GM12865 (cell line): ENCODE measurements at places on chromosomes 1 and 21.

- DNase-seq = peak; percentile 7
These were observed 429.6 kb downstream of the HLX start for GRCh38 chr1:221308534-221309511.

- DNase-seq = peak; percentile 87
These were observed 101.5 kb upstream of the RUNX3 start for GRCh38 chr1:25031601-25031965.

DNA sequence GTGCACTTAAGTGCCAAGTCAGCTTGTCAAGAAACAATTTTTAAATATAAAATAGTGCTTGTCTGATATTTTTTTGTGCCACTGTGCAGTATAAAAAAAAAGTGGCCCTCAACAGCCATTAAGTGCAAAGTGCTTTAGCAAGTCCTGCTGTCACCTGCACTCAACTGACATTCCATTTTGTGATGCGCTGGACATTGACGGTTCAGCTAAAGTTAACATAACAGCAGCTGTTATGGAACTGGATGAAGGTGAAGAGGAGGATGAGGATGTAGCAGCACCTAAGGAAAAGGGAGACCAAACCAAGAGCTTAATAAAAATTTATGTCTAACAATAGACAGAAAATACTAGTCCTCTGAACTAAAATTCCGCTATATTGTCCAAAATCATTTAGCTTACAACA lies 7.3 kb upstream of the RBM34 start:
- DNase-seq = no peak

- no peak for DNase-seq
These were observed 83.0 kb downstream of the LEPR start for GRCh38 chr1:65503427-65503826.

GRCh38 chr21:18148401-18148800 lies 96.2 kb upstream of the CHODL start:
- no peak for DNase-seq

- no peak for DNase-seq
These were observed 4.8 kb upstream of the MUTYH start for GRCh38 chr1:45345014-45345413.

DNA sequence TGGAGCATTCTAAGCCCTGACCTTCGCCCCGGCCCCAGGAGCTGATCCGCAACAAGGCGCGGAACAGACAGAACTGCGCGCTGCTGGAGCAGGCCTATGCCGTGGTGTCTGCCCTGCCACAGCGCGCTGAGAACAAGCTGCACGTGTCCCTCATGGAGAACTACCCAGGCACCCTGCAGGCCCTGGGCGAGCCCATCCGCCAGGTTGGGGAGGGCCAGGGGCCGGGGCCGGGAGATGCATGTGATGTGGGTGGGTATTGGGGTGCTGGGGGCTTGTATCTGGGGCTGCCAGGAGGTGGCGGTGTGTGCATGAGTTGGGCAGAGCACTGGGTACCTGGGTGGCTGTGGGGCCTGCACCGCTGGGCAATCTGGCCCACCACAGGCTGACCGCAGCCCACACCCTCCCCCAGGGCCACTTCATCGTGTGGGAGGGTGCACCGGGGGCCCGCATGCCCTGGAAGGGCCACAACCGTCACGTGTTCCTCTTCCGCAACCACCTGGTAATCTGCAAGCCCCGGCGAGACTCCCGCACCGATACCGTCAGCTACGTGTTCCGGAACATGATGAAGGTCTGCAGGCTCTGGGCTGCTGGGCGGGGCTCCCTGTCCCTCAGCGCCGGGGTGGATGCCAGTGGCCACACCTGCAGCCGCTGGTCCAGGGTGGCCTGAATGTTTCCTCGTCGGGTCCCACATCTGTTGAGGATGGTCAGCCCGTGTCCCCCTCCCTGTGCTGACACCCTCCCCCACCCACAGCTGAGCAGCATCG lies 65.8 kb downstream of the TRIM11 start:
- peak; percentile 10 for DNase-seq

DNA sequence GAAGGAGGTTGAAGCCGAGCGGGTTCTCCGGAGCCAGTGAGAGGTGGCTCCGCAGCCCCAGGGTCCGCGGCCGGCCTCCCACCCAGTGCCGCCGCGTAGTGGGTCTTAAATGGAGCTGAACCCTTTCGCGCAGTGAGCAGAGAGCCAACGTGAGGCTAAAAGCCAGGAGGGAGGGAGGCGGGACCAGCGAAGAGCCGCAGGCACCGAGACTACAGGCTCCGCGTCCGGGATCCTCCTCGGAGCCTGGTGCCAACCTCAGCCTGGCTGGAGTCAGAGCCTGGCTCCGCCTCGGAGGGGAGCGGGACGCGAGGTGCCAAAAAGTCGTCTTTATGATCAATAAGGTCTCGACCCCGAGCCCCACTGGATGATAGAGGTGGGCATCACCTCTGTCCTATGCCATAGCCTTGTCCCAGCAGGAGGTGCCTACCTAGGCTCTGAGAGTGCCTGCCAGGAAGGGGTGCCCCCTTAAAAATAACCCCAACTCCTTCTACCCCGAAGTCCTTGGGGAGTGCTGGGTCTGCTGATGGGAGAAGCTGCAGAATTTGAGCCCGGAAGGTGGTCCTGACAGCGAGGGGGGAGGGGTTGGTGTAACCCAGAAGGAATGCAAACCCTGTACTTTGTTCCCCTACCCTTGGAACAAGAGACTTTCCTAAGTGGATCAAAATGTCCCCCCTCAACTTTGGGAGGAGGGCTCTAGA lies 1.6 kb downstream of the IGSF21 start:
- DNase-seq = no peak

- peak; percentile 13 for DNase-seq
These were observed 89.9 kb downstream of the FOXD2 start for GRCh38 chr1:47527653-47528272.

DNA sequence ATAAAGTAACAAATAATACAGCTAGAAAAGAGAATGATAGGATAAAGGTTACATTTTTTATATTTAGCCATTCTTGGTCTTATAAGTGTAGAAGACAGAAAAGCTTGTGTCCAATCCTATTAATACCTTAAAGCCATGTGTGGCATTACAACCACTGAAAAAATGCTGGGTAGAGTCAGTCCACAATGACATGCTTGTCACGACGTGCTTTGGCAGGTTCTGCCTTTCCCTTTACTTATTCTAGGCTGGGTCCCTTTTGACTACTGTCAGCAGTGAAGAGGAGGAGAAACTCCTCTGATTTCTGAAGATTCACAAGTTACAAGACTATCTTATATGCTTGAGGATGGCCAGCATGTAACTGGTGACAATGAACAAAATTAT lies 14.6 kb upstream of the AIM2 start:
- no peak for DNase-seq

- no peak for DNase-seq
These were observed 80.6 kb downstream of the GON4L start for GRCh38 chr1:155776414-155776813.

DNA sequence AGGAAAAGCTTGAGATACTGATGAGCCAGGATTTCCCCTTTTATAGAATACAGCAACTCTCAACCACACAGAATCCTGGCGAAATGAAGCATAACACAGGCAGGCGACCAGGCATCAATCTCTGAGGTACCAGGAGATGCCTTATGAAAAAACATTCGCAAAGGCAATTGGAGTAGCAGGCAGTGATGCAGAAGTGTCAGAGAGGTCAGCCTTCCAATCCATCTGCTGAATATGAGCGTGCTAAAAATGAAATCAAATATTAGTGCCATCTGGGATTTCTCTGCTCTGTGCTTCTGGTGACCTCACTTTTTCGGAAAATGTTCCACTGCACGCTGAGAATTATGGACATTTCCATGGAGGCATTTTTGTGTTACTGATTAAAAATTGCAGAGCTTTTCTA lies 258.8 kb downstream of the VAV3 start:
- no peak for DNase-seq

DNA sequence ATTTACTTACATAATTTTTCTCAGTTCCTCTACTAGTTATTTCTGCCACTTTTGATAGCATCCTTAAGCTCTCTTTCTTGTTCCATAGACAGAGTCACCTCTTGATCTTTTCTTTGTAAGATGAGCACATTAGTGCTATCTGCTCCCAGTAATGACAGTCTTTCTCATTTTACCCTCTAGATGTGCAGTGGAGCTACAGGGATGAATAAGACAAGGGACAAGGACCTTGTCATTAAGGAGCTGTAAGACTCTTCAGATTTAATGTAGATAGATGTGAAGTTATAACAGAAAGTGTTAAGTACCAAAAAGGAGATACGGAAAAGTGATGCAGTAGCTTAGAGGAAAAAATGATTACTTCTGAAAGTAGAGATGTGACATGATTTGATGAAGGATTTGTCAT lies 20.4 kb downstream of the SCP2 start:
- no peak for DNase-seq

DNA sequence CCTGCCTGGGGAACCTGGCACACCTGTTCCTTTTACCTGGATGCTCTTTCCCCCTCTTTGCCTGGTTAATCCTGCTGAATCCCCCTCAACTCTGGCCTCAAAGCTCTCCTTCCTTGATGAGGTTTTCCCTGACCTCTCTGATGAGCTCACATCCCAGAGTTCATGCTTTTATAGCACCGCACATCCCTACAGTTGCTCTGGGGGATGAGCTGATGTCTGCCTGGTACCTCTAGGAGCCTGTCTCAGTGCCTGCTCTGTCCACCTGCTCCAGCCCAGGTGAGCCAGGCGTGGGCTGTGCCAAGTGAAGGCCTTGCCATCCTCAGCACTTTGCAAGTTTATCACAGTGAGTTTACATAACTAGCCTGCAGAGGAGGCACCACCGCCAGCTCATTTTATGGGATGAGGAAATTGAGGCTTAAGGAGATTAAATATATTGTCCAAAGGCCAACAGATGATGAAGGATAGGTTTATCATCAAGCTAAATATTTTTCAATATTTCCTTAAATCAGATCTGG lies 58.6 kb upstream of the TMPRSS2 start:
- DNase-seq = no peak

DNA sequence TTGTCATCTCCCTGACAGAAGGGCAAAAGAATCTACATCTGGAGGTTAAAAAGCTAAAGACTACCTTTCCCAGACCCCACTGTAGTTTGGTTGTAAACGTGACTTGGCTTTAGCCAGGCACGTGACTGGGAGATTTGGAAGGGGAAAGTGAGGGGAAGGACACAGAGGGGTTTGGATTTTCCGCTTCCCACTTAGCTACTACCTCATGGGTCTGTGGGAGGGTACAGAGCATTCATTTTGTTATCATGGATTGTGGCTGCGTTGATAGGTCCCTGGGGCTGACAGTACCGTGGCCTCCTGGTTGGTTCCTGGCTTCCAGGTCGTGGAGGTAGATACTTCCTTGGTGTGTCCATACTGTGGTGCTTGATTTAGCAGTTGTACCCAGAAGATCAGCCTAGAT lies 2.6 kb downstream of the CHD1L start:
- DNase-seq = no peak

DNA sequence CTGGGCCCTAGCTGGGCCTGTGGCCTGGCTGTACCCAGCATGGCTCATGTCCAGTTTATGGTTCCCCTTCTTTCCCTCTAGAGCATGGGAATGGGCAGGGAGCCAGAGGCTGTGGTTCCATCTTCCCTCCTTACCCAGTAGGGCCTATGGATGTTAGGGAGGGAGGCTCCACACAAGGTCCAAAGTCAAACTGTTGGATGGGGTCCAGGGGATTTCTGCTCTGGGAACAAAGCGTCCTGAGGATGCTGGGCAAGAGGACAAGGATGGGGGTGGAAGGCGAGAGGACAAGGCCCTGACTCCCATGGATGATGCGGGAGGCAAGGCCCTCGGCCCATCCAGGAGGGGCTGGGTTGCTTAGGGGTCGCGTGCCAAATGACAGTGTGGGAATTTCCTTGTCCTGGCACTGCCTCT lies 17.3 kb downstream of the CSF1 start:
- no peak for DNase-seq

DNA sequence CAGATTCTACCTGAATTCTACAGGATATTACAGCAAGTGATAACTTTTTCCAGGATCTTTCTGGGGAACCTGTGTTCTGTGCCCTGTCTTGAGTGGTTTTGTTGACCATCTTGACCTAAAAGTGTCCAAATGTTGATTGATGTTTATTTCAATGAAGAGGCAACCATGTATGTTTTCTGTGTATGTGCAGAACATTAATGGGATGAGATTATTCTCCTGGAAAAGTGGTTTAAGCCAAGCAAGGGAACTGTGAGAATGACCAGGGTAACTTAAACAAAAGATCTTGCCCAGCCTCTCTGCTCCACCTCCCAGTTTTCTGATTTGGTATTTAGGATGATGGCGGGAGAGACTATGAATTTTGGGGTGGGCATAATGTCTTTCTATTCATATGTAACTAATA lies 1.0 kb upstream of the SAMD13 start:
- no peak for DNase-seq

- no peak for DNase-seq
These were observed 11.6 kb upstream of the POFUT2 start for GRCh38 chr21:45299026-45299863.

DNA sequence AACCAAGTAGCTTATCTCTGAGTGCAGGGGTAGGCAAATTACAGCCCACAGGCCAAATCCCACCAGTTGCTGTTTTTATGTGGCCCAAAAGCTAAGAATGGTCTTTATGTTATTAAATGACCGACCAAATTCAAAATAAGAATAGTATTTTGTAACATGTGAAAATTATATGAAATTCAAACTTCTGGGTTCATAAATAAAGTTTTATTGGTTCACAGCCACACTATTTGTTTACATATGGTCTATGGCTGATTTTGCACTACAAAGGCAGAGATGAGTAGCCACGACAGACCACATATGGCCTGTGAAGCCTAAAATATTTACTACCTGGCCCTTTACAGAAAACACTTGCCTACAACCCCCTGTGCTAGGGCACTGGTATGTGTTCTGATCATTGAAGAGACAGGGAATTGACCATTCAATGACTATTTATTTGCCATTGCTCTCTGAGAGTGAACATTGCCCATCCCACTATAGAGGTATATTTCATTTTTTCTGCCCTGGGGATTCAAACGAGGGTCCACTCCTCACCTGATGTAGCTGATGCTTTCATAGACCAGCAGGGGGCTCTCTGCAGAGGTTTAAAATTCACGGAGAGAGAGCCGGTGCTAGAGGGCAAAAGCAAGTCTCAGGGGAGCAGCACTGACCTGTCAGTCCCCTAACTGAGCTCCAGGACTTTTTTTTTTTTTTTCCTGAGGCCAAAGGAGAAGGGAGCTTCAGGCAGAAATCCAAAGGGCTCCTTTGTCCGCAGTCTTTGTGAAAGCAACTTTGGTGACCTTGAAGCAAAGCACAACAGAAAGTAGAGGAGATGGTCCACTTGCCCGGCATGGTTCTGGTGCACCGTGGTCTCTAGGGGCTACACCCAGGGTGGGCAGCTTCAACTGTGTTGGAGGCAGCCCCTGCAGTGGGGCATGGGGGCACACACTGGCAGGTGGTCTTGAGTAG lies 7.3 kb upstream of the GNL2 start:
- DNase-seq = peak; percentile 57

- no peak for DNase-seq
These were observed 7.1 kb downstream of the TMEM54 start for GRCh38 chr1:32894019-32894600.

DNA sequence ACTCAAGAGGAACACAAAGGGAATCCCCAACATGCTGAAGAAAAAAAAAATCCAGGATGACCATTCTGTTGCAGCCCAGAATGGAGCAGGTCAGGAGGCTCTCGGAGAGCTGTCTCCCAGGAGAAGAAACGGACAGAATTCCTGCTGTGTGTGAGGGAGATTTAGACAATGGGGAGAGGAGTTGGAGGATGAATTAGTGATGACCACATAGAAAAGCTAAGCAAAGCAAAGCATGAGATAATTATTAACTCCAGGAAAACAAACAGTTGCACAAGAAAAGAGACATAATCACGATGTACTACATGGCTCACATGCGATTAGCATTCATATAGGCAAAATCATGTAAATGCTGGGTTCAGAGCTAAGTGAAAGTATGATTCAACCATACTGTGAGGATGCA lies 61.1 kb upstream of the SMYD2 start:
- no peak for DNase-seq

GRCh38 chr1:121483234-121483633 lies 298.5 kb downstream of the SRGAP2C start:
- no peak for DNase-seq
